ENCODE measurements at places on chromosomes 13 and 19.
A peak's percentile ranks its signal among the peaks of the same experiment; 100 is the strongest.

GRCh38 chr13:33347861-33348260 lies 62.3 kb upstream of the STARD13 start:
- no peak for DNase-seq

- DNase-seq: peak; percentile 70
Measured at GRCh38 chr13:32650705-32651311, 64.6 kb downstream of the PDS5B start.

DNA sequence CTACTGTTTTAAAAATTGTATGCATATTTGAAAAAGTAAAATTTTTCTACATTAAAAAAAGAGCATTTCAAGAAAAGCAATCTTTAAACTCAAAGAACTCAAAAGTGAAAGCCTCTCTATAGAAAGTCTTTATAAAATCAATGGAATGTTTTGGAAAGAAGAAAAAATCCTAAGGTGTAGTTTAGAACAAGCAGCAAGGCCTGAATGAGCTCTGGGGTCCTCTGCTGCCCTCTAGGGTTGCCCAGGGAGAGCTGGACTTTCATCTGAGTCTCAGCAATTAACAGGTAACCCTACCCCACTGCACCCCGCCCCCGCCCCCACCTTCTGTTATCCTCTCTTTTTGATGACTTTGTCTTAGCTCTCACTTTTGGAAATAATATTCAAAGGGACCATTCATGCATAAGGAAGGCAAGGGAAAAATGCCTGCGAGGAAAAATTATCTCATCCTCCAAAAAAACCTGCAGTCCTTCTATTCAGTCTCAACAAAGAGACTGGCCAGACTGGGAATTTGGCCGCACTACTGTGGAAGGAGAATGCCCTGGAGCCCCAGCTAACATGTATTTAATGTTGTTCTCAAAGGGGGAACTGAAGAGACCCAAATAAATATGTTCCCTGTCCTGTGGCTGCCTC lies 24.1 kb downstream of the SLC25A30 start:
- peak; percentile 40 for DNase-seq

- no peak for DNase-seq
Measured at GRCh38 chr19:51364200-51365106, 1.7 kb downstream of the ETFB start.

- DNase-seq: no peak
Measured at GRCh38 chr13:31138515-31138914, 23.2 kb downstream of the HSPH1 start.

GRCh38 chr13:45341799-45342500 lies 967 bp upstream of the TPT1 start:
- DNase-seq: no peak

DNA sequence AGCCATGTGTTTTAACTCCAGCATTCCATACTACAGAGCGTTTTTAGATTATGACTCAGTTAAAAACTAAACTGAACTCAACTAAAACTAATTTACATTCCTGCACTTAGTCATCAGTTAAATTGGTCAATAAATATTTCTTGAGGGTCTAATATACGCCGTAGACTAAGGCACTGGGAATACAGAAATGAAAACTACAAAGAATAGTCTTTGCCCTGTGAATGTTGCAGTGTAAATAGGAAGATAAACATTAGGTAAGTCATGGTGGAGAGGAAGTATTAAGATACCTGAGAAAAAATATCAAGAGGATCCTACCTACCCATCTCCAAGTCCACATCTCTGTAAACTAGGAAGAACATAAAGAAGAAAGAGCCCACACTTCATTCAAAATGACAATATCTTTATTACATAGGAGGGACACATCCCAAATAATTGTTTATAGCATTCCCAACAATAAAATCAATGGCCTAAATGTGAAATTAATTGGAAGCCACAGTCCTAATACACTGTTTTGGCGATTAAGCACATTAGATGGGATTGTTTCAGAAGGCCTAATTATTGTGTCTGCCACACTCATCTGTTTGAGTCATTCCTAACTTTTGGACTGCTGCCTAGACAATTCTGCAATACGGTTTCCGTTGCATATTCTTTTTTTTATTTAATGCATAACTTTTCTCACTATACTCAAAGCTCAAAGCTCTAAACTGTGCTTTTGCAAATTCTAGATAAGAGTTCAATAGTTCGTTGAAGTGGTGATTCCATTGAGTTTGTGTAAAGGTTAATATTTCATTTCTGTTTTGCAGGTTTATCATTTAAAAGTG lies 52.9 kb downstream of the MBNL2 start:
- DNase-seq: no peak

- DNase-seq: no peak
Measured at GRCh38 chr13:48412881-48413351, at the start of gene LPAR6. Gene LPAR6, minus strand, starts transcription at chr13:48413113. Its CDS starts 690 bp downstream, at chr13:48412423.

GRCh38 chr13:95741584-95742563 lies 64.9 kb downstream of the DNAJC3 start:
- DNase-seq: no peak

DNA sequence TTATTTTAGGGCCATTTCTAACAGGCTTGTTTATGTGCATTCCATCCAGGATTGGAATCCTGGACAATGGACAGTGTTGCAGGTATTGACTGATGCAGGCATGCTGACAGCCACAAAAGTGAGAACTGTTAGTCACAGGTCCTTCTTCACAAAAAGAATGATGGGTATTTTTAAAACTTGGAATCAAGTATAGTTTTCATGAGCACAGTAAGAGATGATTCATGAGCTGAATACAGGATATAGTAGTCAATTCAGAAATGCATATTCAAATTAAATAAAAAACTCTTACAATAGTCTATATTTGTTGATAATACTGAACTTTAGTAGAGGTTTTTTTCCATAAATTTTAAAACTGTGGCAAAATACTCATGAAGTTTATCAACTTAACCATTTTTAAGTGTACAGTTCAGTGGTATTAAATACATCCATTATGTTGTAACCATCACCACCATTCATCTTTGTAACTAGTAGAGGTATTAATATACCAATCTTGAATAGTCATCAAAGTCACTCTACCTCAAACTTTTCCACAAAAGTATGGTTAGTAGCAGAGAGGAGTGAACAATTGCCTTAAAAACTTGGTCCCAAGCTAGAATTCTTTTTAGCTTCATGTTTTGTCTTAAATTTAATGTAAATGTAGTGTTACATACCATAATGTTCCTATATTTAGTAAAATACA lies 79.5 kb downstream of the KCNRG start:
- no peak for DNase-seq

- no peak for DNase-seq
Measured at GRCh38 chr13:26562512-26562890, 5.0 kb downstream of the WASF3 start.

DNA sequence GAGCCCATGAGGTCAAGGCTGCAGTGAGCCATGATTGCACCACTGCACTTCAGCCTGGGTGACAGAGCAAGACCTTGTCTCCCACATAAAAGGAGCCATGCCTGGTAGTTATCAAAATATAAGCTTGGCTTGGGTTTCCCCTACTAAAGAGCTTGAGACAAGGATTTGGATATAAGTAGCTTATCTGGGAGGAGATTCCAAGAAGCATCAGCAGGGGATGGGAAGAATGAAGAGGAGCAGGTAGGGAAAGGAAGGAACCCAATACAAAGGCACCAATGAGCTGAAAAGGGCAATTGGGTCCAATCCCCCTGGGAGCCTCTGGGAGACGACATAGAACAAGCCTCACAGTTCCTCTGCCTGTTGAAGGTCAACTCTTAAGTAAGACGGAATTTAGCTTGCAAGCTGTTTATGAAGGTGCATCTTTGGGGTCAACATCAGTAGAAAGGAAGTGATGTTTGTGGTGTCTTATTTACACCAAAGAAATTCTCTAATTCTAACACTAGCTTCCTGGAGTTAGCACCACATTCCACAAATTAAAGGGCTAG lies 7.4 kb upstream of the CLEC4G start:
- DNase-seq: no peak

DNA sequence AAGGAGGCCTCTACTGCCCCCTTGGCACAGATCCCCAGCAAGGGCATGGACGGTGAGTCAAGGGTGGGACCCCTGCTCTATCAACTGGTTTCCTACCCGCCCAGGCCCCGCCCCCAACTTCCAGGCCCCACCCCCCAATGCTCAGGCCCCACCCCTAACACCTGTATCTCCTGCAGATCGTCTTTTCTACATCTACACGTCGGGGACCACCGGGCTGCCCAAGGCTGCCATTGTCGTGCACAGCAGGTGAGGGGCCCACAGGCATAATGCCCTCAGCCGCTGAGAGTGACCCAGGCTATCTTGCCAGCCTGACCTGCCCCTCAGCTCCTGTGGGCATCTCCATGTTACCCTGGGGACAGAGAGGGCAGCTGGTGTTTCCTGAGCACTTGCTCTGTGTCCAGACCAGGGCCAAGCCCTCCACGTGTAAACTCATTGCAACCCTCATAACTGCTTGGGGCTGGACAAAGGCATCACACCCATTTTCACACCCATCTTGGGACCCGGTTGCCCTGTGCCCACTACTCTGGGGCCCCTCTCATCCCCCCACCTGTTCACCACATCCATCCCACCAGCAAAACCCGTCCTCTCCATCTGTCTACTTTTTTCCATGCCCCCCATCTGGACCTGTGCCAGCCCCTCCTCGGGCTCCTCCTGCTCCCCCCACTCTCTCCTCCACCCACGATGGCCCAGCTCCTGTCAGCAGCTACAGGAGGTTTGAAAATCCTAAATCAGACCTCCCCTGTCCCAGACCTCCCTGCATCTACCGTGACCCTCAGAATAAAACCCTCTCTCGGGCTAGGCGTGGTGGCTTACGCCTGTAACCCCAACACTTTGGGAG lies 17.2 kb downstream of the SLC27A1 start:
- no peak for DNase-seq

DNA sequence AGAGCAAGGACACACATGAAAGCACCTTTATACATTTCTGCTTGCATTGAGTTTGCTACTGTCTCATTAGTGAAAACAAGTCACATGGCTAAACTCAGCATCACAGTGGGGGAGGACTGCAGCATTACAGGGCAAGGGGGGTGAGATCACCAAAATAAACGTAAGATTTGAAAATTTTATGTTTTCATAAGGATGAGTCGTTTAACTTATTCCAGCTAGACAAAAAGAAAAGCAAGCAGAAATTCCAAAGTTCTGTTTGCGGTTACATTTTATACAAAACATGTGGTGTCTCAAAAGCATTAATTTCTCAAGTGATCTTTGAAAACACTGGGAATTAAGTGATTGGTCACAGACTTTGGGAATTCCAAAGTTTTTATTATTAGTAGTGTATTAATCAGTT lies 261.4 kb upstream of the RXFP2 start:
- DNase-seq: no peak

DNA sequence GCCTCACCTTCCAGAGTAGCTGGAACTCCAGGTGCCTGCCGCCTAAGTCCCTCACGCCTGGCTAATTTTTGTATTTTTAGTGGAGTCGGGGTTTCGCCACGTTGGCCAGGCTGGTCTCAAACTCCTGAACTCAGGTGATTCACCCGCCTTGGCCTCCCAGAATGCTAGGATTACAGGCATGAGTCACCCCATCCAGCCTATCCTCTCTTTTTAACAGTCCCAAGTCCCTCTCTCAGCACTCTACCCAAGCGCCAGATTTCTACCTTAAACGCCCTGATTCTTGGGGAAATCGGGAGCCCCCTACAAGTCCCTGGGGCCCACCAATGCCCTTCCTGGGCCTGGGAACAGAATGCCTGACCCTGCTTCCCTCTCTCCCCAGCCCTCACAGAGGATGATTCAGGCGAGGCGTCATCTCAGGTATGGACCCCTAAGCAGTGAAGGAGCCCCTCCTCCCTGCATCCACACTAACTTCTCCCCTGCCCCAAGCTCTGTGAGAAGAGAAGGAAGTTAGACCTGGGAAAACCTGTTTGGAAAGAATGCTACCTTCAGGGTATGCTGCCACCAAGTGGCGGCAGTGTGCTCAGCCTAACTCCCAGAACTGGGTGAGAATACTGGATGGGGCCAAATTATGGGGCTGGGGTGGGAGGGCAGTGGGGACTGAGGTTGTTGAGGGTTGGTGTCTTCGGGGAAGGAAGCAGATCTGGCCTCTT lies 20.8 kb upstream of the EBI3 start:
- no peak for DNase-seq

DNA sequence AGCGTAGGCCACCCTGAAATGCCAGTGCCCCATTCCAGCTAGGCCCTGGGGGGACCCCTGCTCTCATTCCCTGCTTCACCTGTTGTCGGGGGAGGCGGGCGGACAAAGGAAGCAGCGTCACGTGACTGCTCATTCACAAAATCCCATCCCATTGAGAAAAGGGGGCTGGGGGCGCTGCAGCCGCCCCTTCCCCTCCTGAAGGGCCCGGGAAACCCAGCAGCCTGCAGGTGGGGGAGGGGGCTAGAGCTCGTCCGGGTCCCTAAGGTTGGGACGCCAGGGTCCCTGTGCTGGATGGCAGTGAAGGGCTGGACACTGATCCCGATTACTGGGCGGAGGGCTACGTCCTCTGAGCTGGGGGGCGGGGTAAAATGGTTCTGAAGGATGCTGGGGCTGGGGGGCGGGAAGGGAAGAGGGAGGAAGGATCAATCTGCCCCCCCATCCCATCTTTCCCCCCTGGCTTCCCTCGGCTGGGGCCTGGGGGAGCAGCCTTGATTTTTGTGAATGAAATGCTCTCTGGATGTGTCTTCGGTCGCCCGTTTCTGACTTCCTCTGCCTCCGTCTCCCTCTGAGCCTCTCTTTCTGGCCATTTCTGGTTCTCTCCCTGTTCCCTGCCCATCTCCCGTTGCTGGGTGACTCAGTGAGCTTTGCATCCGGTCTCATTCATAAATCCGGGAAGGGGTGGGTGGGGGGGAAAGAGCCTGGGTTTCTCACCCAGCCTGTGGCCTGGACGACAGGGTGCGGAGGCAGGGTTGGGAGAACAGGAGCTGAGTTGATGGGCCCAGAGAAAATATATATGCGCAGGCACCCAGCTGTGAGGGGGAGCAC lies 816 bp downstream of the SPRED3 start:
- DNase-seq: no peak

- DNase-seq: no peak
Measured at GRCh38 chr13:111508164-111508870, 187.9 kb downstream of the TEX29 start.

GRCh38 chr19:29528350-29528945 lies 2.7 kb downstream of the VSTM2B start:
- peak; percentile 85 for DNase-seq

DNA sequence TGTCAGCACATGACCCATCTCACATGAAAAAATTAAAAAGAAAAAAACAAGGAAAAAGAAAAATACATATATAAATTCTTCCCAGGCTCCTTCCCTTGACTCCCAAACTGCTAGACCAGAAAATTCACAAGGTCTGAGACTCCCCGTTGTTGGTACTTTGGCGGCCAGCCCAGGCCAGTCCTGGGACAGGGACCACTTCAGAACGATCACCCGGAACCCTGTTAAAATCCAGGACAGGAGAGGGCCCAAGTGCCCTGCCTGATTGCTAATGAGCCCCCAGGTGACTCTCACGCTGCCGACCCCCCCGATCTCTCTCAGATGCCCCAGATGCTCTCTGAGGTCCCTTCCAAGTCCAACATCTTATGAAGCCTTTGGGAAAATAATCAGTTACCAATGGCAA lies 107.2 kb downstream of the COL4A2 start:
- DNase-seq: no peak

GRCh38 chr19:3285647-3286176 lies 61.3 kb downstream of the CELF5 start:
- DNase-seq: peak; percentile 83

GRCh38 chr19:46372901-46373490 lies 26.1 kb downstream of the PPP5C start:
- DNase-seq: no peak
